Epithelial cell of esophagus (primary cell): ENCODE measurements at places on chromosomes 1 and 21.

DNA sequence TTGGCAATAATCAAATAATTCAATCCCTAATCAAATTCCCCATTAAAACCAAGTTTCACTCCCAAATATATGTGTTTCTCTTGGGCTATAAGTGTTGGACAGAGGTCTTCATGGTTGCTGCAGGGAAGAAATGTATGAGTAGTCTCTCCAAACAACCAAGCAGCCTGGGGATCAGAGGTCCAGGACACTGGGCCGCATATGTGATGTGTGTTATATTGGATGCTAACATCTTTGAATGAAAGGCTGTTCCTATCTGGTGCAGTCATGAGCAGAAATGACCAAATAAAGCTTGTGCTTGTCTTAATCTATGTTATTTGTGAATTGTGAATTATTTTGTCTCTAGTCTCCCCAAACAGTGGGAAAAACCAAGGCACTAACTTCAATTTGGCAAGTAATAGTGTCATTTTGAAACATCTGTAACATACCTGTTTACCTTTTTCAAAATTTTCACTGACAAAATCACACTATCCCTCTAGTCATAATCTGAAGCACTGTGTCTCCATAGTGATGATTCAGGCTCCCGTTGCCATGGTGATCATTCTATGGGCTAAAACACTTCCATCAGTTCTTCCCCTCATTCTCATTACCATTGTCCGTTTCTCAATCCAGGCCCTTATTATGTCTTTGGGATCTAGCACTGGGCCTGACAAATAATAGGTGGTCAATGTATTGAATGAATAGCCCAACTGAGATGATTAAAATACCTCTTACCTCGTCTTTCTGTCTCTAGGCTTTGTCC, 12.5 kb upstream of the TADA1 start:
- no peak for DNase-seq

- no peak for DNase-seq
Observed at GRCh38 chr1:54805466-54805865, 4.3 kb upstream of the TTC22 start.

DNA sequence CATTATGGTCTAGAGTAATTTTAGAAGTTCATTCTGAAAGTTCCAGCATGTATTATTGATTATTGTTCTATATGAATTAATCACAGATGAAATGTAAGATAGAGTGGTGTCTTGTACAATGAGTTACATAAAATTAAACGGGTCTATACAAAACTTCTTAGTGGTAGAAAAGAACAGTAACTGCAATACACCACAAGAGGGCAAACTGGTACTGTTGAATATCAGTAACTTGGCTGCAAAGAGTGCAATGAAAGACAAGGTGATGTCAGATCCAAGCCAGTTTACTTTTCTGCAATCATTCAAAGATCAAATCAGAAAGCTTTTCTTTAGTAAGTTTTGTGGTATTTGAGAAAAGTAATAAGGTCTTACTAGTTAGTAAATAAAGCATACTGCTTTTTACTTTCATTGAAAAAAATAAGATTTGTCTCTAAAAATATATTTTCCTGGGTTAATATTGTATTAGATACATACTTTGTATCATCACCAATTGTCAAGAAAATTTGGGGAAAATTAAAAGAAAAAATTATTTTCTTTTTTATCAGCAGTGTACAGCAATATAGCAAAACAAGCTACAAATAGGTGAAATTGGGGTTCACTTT, 66.4 kb upstream of the BTG3 start:
- DNase-seq, result peak; percentile 82

- no peak for DNase-seq
Observed at GRCh38 chr1:68332041-68332440, 99.7 kb upstream of the WLS start.

- DNase-seq, result no peak
Observed at GRCh38 chr21:44626673-44627143, at the start of gene KRTAP10-9. TSS of gene KRTAP10-9 (plus strand) at chr21:44627093. CDS start at chr21:44627172, 79 bp downstream.

DNA sequence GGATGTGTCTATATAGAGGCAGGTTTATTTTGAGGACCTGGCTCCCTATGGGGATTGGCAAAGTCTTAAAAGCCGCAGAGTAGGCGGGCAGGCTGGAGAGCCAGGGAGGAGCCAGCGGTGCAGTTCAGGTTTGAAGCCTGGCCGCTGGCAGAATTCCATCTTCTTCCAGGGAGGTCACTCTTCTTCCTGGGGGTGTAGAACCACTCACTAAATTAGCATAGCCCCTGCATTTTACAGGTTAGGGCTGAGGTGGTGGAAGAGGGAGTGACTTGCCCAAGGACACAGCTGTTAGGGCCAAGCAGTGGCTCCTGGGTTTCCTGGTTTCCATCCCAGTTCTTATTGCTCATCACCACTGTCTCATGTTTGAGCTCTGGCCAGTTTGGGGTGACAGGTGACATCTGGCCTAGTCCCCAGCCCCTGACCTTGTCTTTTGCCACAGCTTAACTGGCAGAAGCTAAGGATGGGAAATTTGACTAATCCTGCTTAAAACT, 1.4 kb downstream of the PINK1 start:
- DNase-seq, result peak; percentile 65

- peak; percentile 83 for DNase-seq
Observed at GRCh38 chr1:3530926-3531818, 76.7 kb downstream of the ARHGEF16 start.

GRCh38 chr1:37633938-37634243, 801 bp downstream of the RSPO1 start:
- no peak for DNase-seq

- DNase-seq, result no peak
Observed at GRCh38 chr1:243413431-243414151, 157.8 kb downstream of the SDCCAG8 start.

GRCh38 chr1:183306317-183307042, 111.7 kb downstream of the NMNAT2 start:
- no peak for DNase-seq

GRCh38 chr21:29526545-29526944, 227.8 kb downstream of the BACH1 start:
- no peak for DNase-seq

DNA sequence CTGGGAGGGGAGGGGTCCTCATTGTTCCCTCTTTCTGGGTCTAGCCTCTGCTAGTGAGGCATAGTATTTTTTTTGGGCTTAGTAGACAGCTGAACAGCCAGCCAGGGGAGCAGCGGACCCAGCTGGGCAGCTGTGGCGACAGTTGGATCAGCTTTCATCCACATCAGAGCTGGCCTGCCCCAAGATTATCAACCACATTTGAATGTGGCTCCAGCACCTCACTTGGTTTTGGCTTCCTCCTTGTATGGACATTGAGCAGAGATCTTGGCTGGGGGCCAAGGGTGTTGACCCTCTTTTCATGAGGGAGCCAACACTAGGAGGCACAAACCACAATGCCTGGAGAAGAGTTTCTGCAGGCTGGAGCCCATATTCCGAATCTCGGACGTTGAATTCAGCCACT, 25.0 kb downstream of the WNT4 start:
- DNase-seq, result no peak

- no peak for DNase-seq
Observed at GRCh38 chr1:86912281-86912900, 1.5 kb downstream of the SELENOF start.

DNA sequence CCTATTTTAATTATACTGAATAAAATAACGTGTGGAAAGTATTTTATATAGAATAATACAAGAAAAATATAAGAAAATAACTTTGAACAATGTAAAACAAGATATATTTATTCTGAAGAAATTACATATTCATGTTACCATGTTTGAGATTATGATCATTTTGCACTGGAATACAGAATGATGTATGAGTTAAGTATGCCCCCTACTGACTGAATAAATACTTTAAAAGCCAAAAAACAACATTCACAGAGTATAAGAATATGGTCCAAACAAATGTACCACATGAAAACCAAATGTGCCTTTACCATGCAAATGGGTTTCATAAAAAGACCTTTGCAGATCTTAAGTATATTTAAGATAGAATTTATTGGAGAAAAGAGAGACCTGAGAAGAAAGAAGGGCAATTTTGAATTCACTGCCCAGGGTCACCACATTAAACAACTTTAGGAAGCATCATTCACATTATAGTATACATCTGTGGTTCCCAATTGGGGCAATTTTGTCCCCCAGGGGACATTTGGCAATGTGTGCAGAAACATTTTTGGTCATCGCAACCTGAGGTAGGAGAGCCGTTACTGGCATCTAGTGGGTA, 136.6 kb upstream of the GFI1 start:
- no peak for DNase-seq

DNA sequence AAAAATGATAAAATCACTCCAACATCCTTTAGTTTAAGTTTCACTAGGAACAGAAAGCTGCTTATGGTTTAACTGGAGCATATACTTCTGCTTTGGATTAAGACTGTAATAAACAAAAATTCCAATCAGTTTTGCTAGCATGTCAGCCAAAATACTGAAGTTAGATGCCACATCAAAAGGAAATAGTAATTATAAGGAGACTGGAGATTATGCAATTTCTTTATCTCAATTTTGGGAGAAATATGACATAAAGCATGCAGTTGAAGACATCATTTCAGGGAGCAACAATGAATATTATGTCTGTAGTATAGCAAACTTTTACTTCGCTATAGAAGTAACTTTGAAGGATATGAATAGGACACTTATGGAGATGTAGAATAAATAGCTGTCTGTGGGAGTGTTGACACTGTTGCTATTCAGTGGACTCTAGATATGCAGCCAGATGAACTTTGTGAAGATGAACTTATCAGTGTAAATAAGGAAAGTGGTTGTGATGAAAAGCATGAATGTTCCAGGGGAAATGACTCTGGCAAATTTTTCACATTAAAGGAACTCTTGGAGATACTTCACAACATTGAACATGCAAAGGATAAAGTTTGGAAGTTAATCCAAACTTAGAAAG, 107.8 kb downstream of the RABGAP1L start:
- DNase-seq, result no peak
